Activated naive CD4-positive, alpha-beta T cell treated with anti-CD3 and anti-CD28 coated beads, Interleukin-2, amount 50 U/mL, for 72 hours (primary cell): ENCODE measurements at places on chromosomes 6 and 20. TPM values are rescaled to one million over a fixed set of nuclear protein-coding genes. Genes with fewer than 3 reads are reported as not detected.

- DNase-seq, result no peak
Observed at GRCh38 chr20:63192721-63193120, 23.2 kb downstream of the YTHDF1 start.

DNA sequence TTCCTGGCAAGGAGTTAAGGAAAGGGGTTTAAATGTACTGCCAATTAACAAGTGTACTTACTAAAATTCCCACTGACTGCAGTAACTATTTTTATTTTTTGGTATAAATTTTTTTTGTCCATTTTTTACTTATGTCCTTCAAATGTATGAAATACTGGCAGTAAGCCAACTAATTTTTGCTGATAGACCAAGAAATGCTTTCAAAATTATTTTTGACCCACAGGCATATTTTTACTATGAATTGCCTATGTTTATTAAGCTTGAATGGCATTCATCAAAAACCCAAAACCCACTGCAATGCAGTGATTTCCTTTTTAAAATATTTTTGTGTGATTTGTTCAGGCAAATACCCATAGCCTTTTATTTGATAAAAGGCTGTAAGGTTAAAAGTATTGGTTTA, 560.1 kb downstream of the UTRN start:
- DNase-seq, result no peak

- DNase-seq, result no peak
Observed at GRCh38 chr6:30113003-30113759, at the start of gene TRIM31. Gene TRIM31 (minus strand): TSS chr6:30113090. CDS start chr6:30112805, 285 bp downstream.

DNA sequence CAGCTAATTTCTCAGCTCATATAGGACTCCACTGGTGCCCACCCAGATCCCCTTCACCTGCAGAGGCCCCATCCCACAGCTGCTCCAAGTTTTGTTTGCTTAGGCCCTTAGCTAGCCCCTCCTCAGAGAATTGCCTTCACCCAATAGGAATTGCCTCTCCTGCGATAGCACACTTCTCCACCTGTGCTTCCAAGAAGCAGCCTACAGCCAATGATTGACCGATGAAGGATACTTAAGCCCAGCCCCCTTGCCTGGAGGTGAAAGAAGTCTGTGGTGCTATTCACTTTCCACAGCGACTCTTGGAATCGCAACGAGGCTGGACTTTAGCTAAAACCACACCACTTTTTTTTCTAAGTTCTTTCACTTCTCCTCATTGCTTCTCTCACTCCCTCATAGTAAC, 353.2 kb upstream of the BTBD3 start:
- no peak for DNase-seq

GRCh38 chr6:159464816-159465215, 228.2 kb downstream of the SOD2 start:
- DNase-seq, result no peak

GRCh38 chr6:85483846-85484245, 34.0 kb downstream of the NT5E start:
- no peak for DNase-seq

GRCh38 chr6:170227996-170228945, 62.6 kb downstream of the DLL1 start:
- no peak for DNase-seq

DNA sequence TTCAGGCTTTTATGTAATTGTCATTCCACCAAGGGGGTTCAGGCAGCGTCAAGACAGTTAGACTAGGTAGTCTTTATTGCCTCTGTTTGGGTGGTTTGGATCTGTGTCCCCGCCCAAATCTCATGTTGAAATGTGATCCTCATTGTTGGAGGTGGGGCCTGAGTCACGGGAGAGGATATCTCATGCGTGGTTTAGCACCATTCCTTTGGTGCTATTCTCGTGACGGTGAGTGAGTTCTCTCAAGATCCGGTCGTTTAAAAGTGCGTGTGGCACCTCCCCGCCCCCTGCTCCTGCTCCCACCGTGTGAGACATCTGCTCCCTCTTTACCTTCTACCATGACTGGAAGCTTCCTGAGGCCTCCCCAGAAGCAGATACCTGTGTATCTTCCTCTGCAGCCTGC, 51.3 kb upstream of the FOXC1 start:
- no peak for DNase-seq

DNA sequence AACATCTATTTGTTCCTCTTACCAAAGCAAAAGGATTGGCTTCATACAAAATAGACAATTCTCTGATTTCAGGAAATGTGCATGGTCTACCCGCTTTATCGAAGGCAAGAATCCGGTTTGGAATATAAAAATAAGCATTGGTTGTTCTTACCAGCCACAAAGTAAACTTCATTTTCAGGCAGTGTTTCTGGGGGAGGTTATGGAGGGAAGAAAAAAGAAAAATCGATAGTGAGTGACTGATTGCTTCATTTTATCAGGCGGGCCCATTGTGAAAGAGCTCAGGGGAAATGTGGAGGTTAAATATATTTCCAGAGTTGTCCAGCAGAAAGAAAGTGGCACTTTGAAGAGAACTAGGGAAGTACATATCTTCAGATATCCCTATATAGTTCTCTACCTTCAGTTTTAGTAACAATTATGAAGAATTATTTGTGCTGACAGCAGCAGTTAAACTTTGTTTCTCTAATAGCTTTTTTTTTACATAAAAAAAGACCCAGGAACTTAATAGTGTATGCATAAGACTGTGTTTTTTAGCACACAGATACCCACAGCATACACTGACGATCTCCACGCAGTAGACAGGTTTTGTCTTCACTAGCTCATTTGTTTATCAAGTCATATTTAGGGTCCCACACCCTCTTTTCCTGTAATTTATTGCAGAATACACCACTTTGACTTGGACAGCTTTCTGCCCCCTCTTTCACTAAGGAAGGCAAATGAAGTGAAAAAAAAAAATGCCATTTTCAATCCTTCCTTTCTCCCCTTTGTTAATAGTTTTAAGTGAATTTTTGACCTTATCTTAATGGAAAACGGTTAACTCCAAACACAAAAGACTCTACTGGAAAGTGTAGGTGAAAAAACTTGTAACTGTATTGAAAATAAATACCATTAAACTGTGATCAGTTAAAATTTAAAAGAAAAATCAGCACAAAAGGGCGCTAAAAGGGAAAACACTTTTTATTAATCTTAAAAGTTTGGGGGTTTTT, 2.9 kb downstream of the POU3F2 start:
- no peak for DNase-seq

DNA sequence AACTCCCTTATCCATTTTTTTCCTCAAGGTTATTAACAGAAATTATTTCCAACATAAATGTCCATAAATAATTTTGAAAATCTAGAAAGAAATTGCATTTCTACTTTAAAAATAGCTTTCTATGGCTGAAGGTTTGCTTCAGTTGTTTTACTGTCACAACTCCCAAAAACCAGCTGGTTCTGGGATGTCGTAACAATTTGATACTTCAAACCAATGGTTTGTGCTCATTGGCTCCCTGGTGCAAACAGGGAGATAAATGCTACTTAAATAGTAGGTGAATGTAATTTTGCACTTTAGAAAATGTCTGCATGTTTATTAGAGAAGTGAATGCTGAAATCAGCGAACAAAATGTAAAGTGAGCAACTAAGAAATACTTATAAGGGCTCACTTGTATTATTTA, 31.1 kb downstream of the LAMA2 start:
- DNase-seq, result no peak

DNA sequence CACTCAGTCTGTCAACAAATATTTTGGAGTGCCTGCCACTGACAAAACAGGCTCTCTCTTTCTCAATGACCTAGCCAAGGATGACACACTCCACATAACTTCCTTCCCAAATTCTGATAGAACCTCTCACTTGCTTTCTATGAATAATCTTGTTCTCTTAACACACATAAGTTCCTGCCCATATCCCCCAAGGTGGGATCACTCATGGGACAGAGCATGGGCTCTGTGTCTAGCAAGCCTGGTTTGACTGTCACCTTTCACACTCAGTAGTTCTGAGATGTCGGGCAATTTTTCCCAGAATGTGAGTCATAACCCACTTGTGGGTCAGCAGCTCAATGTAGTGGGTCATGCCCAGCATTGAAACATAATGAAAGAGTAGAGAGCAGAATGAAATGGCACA, 78.1 kb downstream of the LRFN2 start:
- DNase-seq, result no peak

GRCh38 chr6:41759905-41760579, 12.8 kb upstream of the PGC start:
- no peak for DNase-seq

DNA sequence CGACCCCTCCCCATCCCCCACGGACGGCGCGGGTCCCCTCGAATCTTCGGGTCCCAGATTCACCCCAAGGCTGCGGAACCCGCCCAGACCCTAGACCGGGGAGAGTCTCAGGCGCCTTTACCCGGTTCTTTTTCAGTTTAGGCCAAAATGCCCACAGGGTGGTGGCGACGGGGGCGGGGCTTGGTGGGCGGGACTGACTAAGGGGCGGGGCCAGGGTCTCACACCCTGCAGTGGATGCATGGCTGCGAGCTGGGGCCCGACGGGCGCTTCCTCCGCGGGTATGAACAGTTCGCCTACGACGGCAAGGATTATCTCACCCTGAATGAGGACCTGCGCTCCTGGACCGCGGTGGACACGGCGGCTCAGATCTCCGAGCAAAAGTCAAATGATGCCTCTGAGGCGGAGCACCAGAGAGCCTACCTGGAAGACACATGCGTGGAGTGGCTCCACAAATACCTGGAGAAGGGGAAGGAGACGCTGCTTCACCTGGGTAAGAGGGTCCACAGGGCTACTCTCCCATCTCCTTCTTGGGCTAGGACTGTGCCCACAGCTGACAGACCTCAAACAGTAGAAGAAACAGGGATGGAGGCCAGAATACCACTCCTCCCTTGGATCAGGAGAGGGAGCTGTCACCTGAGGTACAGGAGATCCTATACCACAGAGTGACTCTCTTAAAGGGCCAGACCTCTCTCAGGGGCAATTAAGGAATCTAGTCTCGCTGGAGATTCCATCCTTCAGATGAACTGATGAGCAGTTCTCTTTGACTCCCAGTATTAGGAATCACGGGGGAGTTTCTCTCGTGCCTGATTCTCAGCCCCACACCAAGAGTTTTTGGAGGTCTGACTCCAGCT, 942 bp downstream of the HLA-E start:
- DNase-seq, result peak; percentile 78

DNA sequence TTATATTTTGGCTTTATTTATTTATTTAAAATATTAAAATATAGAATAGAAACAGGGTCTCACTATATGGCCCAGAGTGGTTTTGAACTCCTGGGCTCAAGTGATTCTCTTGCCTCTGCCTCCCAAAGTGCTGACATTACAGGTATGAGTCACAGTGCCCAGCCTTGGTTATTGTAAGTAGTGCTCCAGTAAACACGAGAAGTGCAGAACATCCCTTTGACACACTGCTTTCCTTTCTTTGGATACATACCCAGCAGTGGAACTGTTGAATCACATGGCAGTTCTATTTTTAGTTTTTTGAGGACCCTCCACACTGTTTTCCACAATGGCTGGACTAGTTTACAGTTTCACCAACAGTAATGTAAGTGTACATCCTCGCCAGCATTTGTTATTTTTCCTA, 203.9 kb downstream of the PHF3 start:
- DNase-seq, result no peak

GRCh38 chr6:29777310-29777709, 50.3 kb upstream of the HLA-G start:
- no peak for DNase-seq

DNA sequence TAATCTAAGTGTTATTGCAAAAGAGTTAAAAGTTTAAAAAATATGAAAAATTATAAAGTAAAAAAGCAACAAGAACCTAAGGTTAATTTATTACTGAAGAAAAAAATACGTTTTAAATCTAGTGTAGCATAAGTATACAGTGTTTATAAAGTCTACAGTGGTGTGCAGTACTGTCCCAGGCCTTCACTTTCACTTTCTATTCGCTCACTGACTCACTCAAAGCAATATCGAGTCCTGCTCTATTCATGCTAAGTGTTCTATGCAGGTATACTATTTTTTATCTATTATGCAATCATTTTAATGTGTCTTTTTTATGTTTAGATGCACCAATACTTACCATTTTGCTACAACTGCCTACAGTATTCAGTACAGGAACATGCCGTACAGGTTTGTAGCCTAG, 113.0 kb downstream of the MANEA start:
- DNase-seq, result no peak

DNA sequence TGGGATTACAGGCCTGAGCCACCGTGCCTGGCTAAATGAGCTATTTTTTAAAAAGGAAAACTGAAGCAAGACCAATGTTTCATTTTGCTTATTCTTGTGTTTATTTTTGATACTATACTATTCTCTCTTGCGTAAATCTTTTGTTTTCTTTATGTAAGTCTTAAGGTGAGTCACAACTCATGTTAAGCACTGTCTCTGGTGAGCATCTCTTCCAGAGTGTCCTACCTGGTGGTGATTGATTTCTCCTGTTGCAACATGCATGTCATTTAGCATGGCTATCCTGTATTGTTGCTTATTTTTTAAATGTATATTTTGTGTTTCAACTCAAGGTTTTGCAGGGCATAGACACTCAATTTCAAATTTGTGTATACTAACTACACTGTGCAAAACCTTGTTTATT, 336.0 kb downstream of the RFPL4B start:
- DNase-seq, result no peak

DNA sequence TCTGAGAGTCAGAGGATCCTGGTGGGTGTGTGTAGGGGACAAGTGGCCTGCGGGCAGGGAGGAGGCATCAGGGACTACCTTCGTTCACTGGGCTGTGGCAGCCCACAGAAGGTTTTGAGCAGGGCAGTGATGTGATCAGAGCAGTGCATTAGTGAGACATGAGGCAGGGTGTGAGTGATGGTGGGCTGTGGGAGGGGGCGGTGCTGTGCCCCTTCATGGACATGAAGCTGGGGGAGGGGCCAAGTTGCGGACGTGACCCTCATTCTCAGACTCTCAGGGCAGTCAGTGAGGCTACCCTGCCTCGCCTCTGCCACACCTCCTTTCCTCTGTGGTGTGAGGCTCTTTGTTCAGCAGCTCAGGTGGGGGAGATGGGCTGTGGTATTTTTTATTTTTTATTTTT, 142.2 kb upstream of the RNF24 start:
- no peak for DNase-seq

Gene ZNF343
- 7.7 TPM for total RNA-seq

Gene NKAIN4
- not detected for total RNA-seq

Gene BCAS1
- not detected for total RNA-seq

Gene PAK5
- not detected for total RNA-seq

Gene CTSA
- total RNA-seq, result 98.5 TPM

Gene KIF25
- not detected for total RNA-seq

Gene ADGB
- total RNA-seq, result not detected

Gene MRPS10
- total RNA-seq, result 37.4 TPM

Gene HLA-DOB
- total RNA-seq, result 3.8 TPM

Gene SUMO4
- total RNA-seq, result 11.2 TPM

Gene MUCL3
- not detected for total RNA-seq
